ENCODE measurements at places on chromosomes 3 and 15.
A peak's percentile ranks its signal among the peaks of the same experiment; 100 is the strongest.

DNA sequence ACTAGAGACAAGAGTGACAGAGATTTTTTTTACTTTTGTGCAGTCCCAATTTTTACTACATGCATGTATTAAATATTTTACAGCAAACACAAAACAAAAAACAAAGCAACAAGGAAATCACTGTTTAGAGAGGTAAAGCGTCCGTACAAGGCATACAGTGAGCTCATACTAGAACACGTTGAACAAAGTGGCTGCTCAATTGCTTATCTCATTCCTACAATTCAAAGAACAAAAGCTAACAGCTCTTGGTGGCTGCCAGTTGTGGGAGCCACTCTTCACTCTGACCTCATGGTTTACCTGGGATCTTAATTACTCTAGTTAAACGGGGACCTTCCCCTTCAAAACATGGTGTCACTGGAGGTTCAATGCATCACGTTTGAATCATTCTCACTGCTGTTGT, 7.6 kb upstream of the ARHGEF26 start:
- no peak for DNase-seq

DNA sequence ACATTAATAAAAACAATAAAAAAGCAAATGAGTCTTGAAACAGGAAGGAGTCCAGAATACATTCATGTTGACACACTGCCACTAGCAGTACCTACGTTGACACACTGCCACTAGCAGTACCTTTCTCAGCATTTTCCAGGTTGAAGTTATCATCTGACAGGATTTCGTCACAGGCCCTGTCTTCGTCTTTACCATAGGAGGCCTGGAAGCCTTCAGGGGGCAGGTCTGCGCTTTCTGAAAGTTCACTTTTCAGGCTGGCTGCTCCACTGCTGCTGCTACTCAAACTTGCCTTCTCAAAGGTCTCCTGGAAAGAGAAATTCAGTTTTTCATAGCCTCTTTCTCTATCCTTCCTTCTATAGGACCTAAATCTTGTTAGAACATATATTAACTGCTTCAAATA, 194.7 kb downstream of the NEK10 start:
- no peak for DNase-seq

GRCh38 chr15:93420050-93420452, 331.0 kb upstream of the RGMA start:
- no peak for DNase-seq

DNA sequence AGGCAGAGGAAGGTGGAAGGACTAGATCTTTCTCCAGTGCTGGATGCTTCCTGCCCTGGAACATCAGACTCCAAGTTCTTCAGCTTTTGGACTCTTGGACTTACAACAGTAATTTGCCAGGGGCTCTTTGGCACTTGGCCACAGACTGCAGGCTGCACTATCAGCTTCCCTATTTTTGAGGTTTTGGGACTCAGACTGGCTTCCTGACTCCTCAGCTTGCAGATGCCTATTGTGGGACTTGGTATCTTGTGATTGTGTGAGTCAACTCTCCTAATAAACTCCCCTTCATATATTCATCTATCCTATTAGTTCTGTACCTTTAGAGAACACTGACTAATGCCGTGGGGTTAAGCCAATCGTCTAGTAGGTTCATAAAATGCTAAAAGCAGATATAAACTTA, 8.8 kb upstream of the B3GNT5 start:
- peak; percentile 82 for DNase-seq

GRCh38 chr3:42537350-42537749, 34.9 kb downstream of the VIPR1 start:
- no peak for DNase-seq

- DNase-seq, result no peak
Observed at GRCh38 chr15:25775317-25775912, 87.7 kb downstream of the ATP10A start.

DNA sequence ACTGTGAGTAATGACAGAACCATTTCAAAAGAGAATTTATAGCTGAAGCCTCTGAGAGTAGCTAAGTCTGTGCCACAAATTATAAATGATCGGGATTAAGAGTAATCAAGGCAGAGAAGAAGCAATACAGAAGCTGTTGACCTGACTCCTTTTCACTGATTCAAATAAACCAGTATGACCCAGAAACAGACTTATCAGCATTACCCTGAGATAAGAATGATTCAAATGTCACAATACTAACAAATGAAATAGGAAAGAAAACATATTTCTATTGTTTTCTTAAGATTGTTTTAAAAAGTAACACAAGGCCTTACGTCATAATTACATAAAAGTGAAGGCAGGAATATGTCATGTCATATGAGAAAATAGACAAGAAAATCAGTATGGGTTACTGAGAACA, 1534.6 kb downstream of the SI start:
- no peak for DNase-seq

All from inflammatory macrophage treated with lipopolysaccharide for 1 hour (primary cell).